Fibroblast of lung (primary cell): ENCODE measurements at places on chromosomes 5 and 9. TPM values are rescaled to one million over a fixed set of nuclear protein-coding genes. Genes with fewer than 3 reads are reported as not detected.

DNA sequence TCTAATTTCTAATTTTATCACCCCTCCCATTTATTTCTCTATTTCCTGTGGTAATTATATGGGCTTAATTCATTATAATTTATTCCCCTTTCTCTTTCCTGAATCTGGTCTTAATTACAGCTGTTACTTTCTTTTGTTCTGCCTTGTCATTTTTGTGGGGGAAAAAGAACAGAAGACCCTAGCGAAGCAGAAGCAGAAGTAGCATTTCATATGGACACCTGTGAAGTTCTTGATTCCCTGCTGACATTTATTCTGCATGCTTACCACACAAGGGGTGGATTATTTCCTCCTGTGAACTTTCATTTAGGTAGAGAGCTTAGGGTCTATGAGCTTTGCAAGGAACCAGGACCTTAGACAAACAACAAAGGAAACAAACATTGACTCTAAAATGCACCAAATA, 33.3 kb downstream of the GAPT start:
- no peak for DNase-seq

DNA sequence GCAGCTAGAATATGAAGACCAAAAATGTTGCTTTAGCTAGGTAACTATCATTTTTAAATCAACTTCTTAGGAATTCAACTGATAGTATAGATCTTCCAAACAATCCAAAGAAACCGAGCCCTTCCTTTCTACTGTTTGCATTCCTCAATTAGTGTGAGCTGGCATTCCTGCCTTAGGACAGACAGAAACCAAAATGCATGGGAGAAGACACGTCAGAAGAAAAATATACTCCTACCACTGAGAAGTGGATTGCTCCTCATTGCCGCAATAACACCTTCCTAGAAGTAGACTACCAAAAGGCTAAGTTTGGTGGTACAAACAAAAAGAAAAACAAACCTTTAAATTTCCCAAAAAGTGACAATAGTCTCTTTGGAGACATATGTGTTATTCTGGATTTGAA, 440.0 kb downstream of the SEMA5A start:
- no peak for DNase-seq

DNA sequence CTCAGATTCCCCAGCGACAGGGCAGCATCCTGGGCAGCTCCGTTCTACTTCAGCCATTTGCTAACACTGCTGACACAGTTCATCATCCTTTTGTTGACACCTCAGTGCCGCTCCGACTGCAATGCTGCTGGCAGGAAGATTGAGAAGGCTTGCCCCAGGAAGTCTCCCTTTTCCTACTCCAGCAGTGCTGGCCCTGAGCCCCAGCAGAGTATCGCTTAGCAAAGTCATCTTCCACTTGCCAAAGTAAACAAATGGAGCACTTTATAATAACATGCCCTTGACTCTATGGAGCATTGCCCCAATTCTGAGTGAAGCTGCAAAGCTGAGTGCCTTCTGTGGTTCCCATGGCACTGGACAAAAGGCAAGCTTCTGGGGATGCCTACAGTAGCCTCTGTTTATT, 32.2 kb downstream of the PRLR start:
- DNase-seq, result peak; percentile 90

- DNase-seq, result no peak
Measured at GRCh38 chr5:93582167-93582462, 907 bp upstream of the NR2F1 start.

RASGRF2 gene
- total RNA-seq, result 12.1 and 19.5 TPM in 2 replicates

PPP2R2B gene
- under 0.01 and 1.5 TPM in 2 replicates for total RNA-seq

GRCh38 chr5:95791751-95792150, 30.8 kb downstream of the GLRX start:
- no peak for DNase-seq

GRCh38 chr9:126429190-126429589, 102.6 kb downstream of the MVB12B start:
- no peak for DNase-seq

GRCh38 chr9:122226758-122227574, 1.8 kb downstream of the LHX6 start:
- no peak for DNase-seq

DNA sequence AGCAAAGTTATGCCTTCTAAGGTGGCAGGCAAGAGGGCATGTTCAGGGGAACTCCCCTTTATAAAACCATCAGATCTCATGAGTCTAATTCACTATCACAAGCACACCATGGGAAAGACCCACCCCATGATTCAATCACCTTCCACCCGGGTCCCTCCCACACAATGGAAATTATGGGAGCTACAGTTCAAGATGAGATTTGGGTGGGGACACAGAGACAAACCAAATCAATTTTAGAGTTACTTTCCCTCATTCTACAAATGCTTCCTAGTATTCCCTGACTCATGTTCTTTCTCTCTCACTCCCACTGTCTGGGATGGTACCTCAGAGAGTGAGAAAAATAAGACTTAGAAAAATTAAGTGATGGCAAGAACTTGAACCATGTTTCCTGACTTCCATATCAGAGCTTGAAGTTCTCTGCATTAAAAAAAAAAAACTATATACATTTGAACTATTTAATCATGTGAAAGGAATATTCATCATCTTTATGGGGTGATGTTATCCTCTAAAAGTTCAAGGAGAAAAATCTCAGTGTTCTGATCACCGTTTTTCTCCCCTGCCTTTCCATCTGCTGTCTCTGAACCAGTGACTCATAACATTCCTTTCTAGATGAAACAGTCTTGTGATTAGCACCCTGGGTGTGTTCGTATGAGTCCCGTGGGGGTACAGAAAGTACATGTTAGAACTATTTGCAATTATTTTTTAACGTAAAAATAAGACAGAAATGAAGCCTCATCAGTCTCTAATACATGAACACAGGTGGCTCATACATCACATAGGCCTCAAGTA, 282.9 kb downstream of the SLF1 start:
- DNase-seq, result peak; percentile 61

KIF20A gene
- 1.8 and 23.8 TPM in 2 replicates for total RNA-seq

DNA sequence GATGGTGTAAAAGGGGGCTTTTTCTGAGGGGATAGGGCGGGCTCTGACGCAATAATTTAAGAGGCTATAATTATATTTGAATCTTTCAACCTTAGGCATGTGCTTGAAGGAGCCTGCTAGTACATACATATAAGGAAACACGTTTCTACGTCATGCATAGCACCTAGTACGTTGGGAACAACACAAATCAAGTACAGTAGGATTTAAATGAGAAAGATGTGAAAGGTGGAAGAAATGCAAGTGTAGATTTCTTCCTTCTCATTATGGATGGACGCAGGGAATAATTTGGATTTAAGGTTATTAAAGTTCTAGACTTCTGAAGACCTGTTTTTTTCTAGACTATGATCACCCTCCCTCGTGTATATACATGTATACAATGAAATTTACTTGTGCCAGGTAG, 927 bp upstream of the CDO1 start:
- no peak for DNase-seq

DNA sequence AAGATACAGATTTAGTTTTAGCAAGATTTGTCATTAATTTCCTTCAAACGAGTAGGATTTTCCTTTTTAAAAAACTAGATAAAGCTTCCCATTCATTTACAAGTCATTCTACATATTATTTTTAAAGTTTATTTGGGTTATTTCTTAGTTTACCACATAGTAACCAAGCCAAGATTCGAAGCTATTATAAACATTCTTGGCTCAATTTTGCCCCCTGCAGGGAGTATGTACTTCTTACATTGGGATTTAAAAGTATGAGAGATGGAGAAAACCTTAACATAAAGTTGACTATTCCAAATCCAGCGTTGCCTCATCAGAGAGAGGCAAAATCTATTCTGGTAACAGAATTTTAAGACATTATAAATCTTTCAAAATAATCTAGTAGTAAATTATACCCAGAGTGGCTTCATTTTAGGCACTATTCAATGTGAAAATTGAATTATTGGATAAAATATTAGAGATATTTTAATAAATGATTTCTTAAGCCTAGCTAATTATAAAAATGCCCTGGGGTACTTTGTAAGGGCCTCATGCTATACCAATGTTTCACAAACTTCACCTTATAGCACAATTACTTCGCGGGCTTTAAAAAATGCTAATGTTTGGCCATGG, 39.1 kb downstream of the FBN2 start:
- DNase-seq, result peak; percentile 62

CCNJL gene
- total RNA-seq, result 0.26 TPM in 1 of 2 replicates, not detected in the other
